Fibroblast of villous mesenchyme (primary cell): ENCODE measurements at places on chromosomes 3 and 15. TPM values are rescaled to one million over a fixed set of nuclear protein-coding genes. Genes with fewer than 3 reads are reported as not detected.

Gene MST1
- total RNA-seq: 1.7 and 5.2 TPM in 2 replicates

Gene TARS3
- 13.8 and 13.9 TPM in 2 replicates for total RNA-seq

Gene BMF
- total RNA-seq: 0.86 and 10.0 TPM in 2 replicates

Gene CNTN3
- total RNA-seq: 1.6 and 6.5 TPM in 2 replicates

Gene CHRFAM7A
- total RNA-seq: under 0.01 and 0.86 TPM in 2 replicates

Gene NIPA2
- 50.3 and 69.1 TPM in 2 replicates for total RNA-seq

Gene PLA2G4E
- not detected in 2 replicates for total RNA-seq

Gene CPB1
- total RNA-seq: not detected in 2 replicates

Gene POTEB3
- not detected in 2 replicates for total RNA-seq
